Esophagus muscularis mucosa (tissue), 4 donors: ENCODE measurements at places on chromosomes 5 and 9. TPM values are rescaled to one million over a fixed set of nuclear protein-coding genes. Genes with fewer than 3 reads are reported as not detected.

The ADCY2 gene
- 6.2 TPM for total RNA-seq

The PRR16 gene
- 2.9 TPM for total RNA-seq

GRCh38 chr9:4090491-4090890 is 209.4 kb downstream of the GLIS3 start:
- no peaks in the 10 kb centered on the region for H3K27me3 ChIP-seq
- H3K36me3 ChIP-seq = no peaks in the 10 kb centered on the region
- H3K4me3 ChIP-seq = no peak overlapping the region
- DNase-seq = peak; percentile 10
- H3K27ac ChIP-seq = no peak overlapping the region
- H3K4me1 ChIP-seq = peaks cover 35% of the 10 kb centered on the region

DNA sequence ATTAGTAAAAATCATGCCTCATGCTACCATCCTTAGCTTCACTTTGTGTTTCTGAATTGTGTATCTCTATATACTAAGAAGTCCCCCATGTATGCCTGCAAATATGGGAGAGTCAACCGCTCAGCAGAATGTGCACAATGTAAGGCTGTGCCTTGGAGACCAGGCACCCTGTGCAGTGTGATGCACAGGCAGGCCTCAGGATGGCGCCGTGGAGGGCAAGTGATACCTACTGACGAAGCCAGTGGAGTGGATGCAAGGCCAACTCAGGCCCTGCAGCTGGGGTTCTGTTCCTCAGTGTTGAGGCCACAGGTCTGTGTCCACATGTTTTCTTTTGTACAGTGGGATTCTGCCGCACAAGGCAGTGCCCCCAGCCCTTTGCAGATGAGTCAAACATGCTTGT is 28.4 kb downstream of the SYK start:
- H3K27me3 ChIP-seq = no peaks in the 10 kb centered on the region
- no peak overlapping the region for H3K4me3 ChIP-seq
- H3K36me3 ChIP-seq = no peaks in the 10 kb centered on the region
- no peak for DNase-seq

GRCh38 chr9:12705738-12706391 is 12.7 kb downstream of the TYRP1 start:
- DNase-seq = no peak
- no peaks in the 10 kb centered on the region for H3K36me3 ChIP-seq
- no peak overlapping the region for H3K4me3 ChIP-seq
- H3K27me3 ChIP-seq = no peaks in the 10 kb centered on the region
- no peak overlapping the region for H3K27ac ChIP-seq
- H3K4me1 ChIP-seq = no peaks in the 10 kb centered on the region

The ZNF366 gene
- total RNA-seq = 3.1 TPM

DNA sequence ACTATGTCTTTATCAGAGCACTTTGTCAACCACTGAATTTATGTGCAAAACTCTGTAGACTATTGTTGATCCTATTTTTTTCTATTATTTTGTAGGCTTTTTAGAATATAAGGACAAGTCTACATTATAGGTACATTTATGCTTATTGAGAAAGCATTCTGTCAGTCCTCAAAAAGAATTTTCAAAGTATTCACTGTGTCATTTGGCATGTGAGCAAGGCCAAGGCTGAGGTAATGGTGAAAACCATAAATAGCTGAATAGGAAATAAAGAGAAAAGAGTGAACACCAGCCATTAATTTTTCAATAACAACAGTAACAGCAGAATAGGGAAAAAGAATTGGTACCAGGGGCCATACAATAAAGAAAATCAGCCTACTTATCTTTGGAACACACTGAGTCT is 21.0 kb downstream of the SKIC3 start:
- peaks cover 29% of the 10 kb centered on the region for H3K36me3 ChIP-seq
- peaks cover 3% of the 10 kb centered on the region for H3K4me1 ChIP-seq
- no peak overlapping the region for H3K4me3 ChIP-seq
- no peaks in the 10 kb centered on the region for H3K27me3 ChIP-seq
- DNase-seq = no peak
- H3K27ac ChIP-seq = no peak overlapping the region

GRCh38 chr5:166399781-166400180 is 1891.7 kb upstream of the WWC1 start:
- no peak overlapping the region for H3K4me3 ChIP-seq
- no peaks in the 10 kb centered on the region for H3K27me3 ChIP-seq
- no peak for DNase-seq
- H3K27ac ChIP-seq = no peak overlapping the region
- H3K4me1 ChIP-seq = no peaks in the 10 kb centered on the region

The STK32A gene
- total RNA-seq = 1.0 TPM

DNA sequence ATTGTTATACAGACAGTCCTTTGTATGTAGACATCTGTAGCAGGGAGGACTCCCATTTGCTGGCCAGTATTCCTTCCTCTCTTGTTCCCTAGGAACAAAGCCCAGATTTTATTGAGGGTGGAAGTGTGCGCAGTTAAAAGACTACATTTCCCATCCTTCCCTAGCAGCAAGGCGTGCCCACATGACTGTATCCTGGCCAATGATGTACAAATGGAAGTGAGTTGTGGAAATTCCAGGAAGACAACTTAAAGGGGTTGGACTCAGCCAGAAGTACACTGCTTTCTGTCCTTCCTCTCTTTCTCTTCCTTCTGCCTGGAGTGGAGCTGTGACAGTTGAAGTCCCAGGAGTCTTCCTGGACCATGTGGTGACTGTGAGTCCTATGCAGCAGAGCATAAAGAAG is 89.0 kb downstream of the HRH2 start:
- H3K27ac ChIP-seq = no peak overlapping the region
- no peaks in the 10 kb centered on the region for H3K4me1 ChIP-seq
- no peak for DNase-seq
- no peaks in the 10 kb centered on the region for H3K36me3 ChIP-seq

The STKLD1 gene
- total RNA-seq = not detected

The RANBP3L gene
- 13.7 TPM for total RNA-seq

- no peak overlapping the region for H3K27ac ChIP-seq
- H3K36me3 ChIP-seq = no peaks in the 10 kb centered on the region
- H3K27me3 ChIP-seq = no peaks in the 10 kb centered on the region
- no peak overlapping the region for H3K4me3 ChIP-seq
Measured at GRCh38 chr9:114480746-114481435, 24.4 kb downstream of the WHRN start.
